ENCODE measurements at places on chromosomes 12 and 14.
A peak's percentile ranks its signal among the peaks of the same experiment; 100 is the strongest.

DNA sequence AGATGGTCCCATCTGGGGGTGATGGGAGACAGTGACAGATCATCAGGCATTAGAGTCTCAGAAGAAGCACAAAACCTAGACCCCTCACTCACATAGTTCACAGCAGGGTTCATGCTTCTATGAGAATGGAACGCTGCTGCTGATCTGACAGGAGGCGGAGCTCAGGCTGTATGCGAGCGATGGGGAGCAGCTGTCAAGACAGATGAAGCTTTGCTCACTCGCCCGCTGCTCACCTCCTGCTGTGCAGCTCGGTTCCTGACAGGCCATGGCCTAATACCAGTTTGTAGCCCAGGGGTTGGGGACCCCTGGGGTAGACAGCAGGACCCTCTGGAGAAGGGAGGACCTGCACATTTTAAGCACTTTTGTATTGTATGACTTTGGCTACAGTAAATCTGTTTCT is 111.2 kb downstream of the LGMN start:
- DNase-seq, result no peak

DNA sequence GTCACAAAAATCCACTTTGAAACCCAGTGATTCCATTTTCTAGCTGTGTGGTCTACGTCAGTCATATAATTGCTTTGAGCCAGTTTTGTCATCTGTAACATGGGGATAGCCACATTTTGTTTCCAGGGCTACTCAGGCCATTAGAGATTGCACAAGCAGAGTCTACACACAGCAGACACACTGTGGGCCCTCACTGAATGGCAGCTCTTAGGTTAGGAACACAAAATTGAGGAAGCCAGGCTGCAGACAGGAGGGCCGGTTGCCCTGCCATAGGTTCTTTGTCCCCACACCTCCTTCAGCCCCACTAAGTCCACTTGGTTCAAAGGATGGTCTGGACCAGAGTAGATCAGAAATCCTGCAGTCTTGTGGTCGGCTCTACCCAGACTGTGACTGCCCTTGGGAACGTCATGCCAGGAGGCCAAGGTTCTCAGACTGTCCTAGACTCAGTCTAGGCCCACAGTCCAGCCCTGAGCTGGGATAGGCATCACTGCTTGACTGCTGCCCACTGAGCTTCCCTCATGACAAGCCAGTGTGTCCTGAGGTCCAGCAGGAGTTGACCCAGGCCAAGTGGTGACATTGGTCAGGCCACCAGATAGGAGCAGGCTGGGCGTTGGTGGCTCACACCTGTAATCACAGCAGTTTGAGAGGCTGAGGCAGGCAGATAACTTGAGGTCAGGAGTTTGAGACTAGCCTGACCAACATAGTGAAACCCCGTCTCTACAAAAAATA is 3.8 kb upstream of the MYH7 start:
- DNase-seq, result no peak

DNA sequence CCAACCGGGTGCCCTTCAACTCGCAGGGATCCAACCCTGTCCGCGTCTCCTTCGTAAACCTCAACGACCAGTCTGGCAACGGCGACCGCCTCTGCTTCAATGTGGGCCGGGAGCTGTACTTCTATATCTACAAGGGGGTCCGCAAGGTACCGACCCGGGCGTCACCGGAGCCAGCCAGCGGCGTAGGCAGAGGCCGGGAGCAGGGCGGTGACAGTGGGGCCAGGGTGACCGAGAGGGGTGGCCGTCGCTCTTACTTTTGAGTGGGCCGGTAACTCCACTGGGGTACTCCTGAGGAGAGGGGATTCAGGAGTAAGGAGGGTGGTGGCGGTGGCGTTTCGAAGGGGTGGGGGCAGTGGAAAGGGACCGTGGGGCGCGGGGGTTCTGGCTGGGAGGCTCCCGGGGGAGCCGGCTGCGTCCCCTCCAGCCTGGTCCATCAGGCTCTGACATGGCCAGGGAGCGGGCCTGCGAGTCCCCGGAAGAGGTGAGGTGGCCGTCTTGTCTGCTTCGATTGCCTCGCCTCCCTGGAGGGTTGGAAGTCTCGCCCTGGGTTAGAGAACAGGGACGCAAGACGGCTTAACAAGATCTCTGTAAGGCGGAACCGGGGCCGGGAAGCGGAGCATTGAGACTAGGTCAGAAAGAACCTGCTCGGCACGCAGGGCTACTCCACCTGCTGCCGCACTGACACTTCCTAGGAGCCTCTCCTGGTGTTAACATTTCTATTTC is 491 bp downstream of the WDR20 start:
- peak; percentile 61 for DNase-seq

DNA sequence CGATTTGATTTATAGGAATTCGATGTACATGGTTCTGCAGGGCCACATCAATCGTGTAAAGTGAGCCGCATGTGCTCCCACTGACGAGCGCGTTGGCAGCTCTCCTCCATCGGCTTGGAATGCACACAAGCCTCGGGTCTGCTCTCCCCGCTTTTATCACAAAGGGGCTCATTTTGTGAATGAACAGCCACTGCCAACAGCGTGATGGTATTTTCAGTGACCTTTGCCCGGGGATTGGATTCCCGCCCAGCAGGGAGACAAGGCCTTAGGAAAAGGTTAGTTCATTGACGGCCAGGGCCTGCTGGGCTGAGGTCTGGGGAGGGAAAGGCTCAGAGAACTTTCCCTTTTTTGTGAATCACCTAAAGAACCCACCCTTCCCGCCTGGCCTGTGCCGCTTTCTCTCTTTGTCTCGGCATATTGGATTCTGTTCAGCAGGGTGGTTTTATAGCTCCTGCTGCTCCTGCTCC is 232.1 kb downstream of the MSRB3 start:
- DNase-seq, result no peak

DNA sequence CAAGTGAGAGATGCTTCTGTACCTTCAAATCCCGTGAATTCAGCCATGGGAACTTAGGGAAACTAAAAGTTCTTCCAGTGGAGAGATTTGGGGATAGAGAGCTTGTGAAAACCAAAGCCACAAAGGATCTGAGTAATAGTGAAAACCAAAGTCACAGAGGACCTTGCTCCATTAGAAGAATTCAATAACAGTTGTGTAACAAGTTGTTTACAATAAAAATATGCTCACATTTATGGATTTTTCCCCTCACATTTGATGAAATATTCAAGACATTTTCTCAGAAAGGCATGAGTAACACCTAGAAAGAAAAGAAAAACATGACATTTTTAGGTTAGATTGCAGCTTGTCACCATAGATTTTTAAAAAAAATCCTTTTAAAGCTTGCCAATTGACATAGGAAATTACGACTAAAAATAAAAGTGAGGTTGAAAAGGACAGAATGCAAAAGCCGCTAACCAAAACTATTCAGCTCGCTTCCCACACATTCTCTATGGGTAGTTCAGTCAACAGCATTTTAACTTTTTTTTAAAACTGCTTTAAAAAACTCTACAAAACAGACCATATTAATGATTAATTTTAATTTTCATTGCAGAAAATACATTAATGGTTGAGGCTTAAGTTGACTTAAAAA is 113.2 kb downstream of the CAND1 start:
- no peak for DNase-seq

DNA sequence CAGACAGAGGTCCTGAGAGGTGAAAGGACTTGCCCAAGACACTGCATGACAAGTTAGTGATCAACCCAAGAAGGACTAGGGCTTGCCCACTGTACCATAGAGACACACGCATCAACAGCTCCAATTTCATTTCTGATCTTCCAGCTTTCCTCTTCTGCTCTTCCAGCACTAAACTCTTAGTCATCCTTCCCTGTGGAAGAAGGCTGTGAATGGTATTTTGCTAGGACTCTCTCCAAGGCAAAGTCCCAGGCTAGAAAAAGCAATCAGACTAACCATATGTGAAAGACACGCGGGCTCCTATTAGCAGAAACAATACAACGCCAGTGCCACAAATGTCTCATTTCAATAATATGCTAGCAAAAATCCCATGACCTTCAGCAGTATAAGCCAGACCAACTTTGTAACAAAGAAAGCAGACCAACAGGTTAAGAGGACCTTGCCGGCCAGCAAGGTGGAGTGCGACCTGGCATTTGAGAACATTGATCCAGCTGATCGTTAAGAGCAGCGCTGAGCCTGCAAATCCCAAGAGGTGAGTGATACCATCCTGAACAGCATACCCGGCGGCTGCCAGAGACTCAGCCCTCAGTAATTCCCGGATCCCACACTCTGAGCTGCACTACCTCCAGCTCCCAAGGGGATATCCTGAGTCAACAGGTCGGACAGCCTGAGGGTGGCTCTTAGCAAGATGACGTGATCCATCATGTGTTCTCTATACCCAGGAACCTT is 132.5 kb downstream of the FOXN3 start:
- DNase-seq, result no peak

- no peak for DNase-seq
These were observed 5.3 kb downstream of the CHGA start for GRCh38 chr14:92928258-92928629.

GRCh38 chr14:43790681-43791080 is 716.4 kb downstream of the FSCB start:
- DNase-seq, result no peak

GRCh38 chr14:92690171-92691011 is 58.0 kb downstream of the LGMN start:
- DNase-seq, result no peak

DNA sequence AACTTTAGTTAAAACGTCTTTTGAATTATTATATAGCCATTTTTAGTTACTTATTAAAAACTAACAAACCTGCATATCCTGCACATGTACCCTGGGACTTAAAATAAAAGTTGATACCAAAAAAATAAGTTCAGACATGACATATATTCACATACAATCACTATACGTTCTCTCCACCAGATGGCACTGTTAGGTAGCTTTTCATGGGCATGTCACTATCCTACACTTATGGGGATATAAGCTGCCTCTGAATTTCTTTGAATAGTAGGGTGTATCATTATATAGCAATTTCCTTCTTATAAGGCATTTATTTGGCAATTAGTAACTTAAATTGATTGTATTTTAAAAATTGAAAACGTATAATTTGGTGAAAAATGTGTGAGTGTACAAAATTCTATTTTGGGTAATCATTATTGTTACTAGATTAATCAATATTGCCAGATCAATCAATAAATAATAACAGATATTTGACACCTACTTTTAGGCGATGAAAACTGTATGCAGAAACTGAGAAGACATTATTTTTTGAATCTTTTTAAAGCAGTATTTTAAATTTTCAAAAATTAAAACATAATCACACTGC is 31.8 kb upstream of the OR10A7 start:
- DNase-seq, result peak; percentile 7

Data from CD4-positive, alpha-beta T cell (primary cell).